ENCODE measurements at places on chromosomes 7 and 10. TPM values are rescaled to one million over a fixed set of nuclear protein-coding genes. Genes with fewer than 3 reads are reported as not detected.

Gene UPF2
- 17.1 TPM for total RNA-seq

Gene TMEM184A
- total RNA-seq: 0.26 TPM

Gene NME8
- not detected for total RNA-seq

Gene AGAP9
- 4.8 TPM for total RNA-seq

Gene PON1
- under 0.01 TPM for total RNA-seq

Gene AKR1C4
- total RNA-seq: not detected

Gene ALOX5
- total RNA-seq: not detected

Gene ZMIZ1
- 72.3 TPM for total RNA-seq

Gene ACTA2
- 45.6 TPM for total RNA-seq

Gene VWDE
- total RNA-seq: 0.11 TPM

Gene NAT16
- total RNA-seq: 0.11 TPM

All from articular chondrocyte of knee joint (primary cell).